Hematopoietic multipotent progenitor cell treated with erythropoietin and hydrocortisone succinate and interleukin-3 and kit ligand, for 8 days (in vitro differentiated cells): ENCODE measurements at places on chromosomes 5 and 9.
A peak's percentile ranks its signal among the peaks of the same experiment; 100 is the strongest.

DNA sequence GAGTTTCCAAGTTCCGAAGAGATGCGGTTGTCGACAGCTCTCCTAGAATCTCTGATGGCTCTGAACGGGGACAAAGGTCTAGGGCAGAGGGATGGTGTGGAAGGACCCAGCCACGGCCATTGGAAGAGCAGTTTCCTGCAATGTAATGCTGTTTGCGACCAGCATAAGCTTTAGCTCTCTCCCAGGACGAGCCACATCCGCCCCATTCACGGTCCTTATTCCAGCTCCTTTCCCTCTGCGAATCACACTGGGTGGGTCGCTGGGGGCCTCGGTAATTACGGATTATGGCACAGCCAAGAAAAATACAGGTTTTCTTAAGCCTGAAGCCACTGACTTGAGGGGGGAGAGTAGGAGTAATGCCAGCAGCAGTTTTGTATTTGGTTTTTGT, 22.7 kb downstream of the ANXA2R start:
- peak; percentile 54 for DNase-seq

DNA sequence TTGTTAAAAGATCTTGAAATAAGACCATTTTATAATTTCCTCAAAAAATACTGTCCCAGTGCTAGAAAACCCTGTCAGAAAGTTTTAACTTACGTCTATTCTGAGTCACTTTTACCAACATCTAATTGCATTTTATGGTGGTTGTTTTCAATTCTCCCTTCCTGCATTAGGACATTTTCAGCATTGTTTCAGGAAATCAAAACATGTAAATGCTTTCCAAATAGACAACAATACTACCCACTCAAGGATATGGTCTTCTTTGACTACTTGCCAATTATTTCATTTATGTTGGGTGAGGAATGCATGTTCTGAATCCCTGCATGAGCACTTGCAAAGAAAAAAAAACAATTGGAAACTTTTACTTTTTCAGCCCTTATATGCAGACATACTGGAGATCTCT, 284.6 kb upstream of the PDE4D start:
- DNase-seq, result no peak

GRCh38 chr5:124302533-124302932, 443.9 kb downstream of the ZNF608 start:
- no peak for DNase-seq

DNA sequence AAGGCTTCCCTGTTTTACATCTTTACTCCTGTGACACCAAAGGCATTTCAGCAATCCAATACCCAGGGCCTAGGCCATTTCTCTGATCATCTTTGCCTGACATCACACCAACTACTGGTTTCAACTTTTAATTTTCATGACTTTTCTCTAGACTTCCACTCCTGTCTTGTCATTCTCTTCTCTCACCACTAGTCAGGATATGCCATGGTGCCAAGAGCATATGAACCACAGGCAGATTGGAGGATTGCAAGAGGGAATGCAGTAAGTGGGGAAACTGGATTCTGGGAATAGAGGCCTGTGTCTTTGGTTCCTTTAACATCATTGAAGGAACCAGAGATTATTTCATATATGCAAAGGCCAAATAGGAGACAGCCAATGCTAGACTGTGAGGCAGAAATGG, 69.3 kb downstream of the ANKRD31 start:
- DNase-seq, result peak; percentile 13

DNA sequence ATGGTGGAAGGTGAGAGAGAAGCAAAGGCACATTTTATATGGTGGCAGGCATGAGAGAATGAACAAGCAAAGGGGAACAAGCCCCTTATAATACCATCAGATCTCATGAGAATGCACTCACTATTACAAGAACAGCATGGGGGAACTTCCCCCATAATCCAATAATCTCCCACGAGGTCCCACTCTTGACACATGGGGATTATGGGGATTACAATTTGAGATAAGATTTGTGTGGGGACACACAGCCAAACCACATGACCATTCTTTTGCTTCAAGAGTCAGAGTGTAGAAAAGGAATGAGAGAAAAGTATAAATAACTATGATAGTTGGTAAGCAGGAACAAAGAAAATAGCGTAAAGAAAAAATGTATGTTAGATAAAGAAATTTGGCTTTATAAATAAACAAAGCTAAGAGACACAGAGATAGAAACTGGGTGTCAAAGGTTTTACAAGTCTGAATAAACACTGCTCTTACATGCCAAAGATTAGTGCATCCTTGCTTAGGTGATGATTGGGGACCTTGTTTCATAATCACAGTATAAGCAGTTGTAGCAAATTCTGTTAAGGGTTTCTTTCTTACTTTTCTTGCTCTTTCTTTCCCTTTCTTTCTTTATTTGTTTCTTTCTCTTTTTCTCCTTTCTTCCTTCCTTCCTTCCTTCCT, 91.9 kb upstream of the PAPPA start:
- DNase-seq, result no peak

- no peak for DNase-seq
These were observed 71.1 kb upstream of the LRRTM2 start for GRCh38 chr5:138946241-138946623.

DNA sequence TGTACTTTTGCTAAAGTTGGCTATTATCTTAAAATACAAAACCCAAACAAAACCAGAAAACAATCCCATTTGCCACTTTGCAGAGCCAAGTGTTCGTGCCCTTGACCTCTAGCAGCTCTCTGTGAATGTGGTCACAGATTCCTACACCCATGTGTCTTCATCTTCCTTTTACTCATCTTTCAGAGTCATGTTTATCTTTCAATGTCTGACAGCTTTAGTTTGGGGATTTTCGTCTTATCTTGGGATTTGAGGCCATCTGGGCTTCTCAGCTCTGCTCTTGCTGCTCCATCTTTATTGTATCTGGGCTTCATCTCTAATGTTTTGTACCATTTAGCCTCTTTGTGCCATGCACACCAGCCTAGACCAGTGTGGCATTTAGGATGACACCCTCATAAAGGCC, 81.0 kb downstream of the DAPK1 start:
- DNase-seq, result peak; percentile 30

- no peak for DNase-seq
These were observed 184.2 kb upstream of the TMEM161B start for GRCh38 chr5:88452820-88453219.

GRCh38 chr5:60487885-60488442, 212.0 kb downstream of the DEPDC1B start:
- DNase-seq, result no peak

- no peak for DNase-seq
These were observed 60.7 kb downstream of the PARP8 start for GRCh38 chr5:50727149-50727496.

DNA sequence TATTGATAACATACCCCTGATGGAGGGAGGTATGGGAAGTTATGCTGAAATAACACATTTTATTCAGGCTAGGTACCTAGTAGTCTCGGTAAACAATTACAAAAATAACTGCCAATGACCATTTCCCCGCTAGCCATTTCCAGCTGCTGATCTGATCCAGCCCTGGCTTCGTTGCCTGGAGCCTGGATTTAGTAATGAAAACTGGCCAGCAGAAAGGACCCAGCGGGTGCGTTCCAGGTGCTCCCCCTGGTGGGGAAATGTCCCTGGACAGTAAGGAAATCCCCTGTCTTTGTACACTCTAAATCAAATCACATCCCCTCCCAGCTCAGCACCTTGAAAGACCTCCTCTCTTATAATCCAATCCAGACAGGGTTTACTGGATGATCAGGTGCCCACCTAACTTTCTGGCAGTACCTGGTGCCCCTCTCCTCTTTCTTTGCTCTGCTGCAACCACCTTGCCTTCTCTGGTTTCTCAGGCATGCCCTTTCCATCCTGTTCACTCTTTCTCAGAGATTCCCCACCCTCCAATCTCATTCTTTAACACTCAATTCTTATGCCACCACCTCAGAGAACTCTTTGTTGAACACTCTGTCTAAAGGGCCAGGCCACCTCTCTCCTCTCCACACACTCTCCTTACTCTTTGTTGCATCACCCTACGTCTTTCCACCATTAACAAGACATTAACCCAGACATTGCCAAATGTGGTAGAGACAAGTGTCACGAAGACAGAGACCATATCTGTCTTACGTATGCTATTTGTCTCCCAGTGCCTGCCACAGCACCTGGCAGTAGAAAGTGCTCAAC, 50.1 kb upstream of the SMAD5 start:
- peak; percentile 32 for DNase-seq

GRCh38 chr9:72205513-72205912, 56.3 kb downstream of the GDA start:
- no peak for DNase-seq

- no peak for DNase-seq
These were observed 384.7 kb upstream of the ZNF462 start for GRCh38 chr9:106478312-106478711.

GRCh38 chr9:133876836-133877235, 115.3 kb downstream of the VAV2 start:
- no peak for DNase-seq

GRCh38 chr5:177370488-177371119, 12.9 kb downstream of the RGS14 start:
- peak; percentile 86 for DNase-seq

GRCh38 chr5:178540526-178540925, 49.7 kb downstream of the COL23A1 start:
- DNase-seq, result no peak

DNA sequence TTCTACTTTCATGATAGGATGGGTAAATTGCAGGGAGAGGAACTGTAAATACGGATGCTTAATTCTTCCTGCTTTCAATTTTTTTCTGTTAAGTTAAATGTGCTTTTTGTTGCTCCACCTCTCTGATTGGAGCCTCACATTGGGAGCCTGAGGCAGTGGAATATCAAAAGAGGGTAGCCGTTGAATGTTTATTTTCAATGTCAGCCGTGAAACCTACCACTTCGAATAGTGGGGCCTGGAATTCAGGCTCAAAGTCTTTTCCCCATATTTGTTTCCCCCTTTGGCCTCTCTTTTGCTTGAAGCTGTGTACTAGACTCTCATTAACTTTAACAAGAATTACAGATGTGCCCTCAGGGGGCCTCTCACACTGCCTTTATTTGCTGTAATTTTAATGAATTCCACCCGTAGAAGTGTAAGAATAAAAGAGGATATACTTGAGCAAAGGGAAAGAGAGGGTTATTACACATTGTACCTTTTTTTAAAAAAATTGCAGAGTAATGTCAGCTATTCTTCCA, 29.0 kb downstream of the PSAT1 start:
- DNase-seq, result no peak

- no peak for DNase-seq
These were observed 57.8 kb downstream of the AUH start for GRCh38 chr9:91303741-91304415.

DNA sequence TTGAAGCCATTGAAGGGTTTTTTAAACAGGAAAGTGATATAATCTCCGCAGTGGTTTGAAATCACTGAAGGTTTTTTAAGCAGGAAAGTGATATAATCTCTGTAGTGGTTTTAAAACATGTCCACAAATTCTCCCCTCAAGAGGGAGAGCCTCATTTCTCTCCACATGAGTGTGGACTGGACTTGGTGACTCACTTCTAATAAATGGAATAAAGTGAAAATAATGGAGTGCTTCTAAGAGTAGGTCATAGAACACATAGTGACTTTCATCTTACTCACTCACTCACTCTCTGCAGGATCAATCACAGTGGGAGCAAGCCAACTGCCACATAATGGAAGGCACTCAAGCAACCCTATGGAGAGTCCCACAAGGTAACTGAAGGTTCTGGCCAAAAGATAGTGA, 12.0 kb downstream of the CTNNAL1 start:
- no peak for DNase-seq

- DNase-seq, result no peak
These were observed 476.8 kb downstream of the LRRC70 start for GRCh38 chr5:63055421-63055820.

GRCh38 chr5:54093861-54094260, 216.5 kb downstream of the ARL15 start:
- DNase-seq, result no peak

- no peak for DNase-seq
These were observed 41.6 kb downstream of the TARS1 start for GRCh38 chr5:33482335-33482734.

- no peak for DNase-seq
These were observed 25.1 kb downstream of the QRFP start for GRCh38 chr9:130871395-130872062.

DNA sequence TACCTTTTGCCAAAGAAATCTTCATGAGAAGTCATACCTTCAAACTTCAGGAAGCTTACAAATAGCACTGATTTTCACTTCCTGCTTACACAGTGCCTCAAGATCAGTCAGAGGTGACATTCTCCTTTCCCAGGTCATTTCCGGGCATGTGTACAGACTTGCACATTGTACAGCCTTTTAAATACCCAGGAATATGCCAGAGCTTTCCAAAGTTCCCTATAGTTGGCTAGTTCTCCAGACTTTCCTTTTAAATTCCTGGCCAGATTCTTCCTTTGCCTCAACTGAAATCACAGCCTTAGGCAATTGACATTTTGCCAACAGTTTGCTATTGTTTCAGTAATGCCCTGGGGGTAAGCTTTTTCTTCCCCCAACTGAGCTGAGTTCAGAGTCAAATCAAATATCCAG, 47.2 kb downstream of the RFX3 start:
- no peak for DNase-seq

DNA sequence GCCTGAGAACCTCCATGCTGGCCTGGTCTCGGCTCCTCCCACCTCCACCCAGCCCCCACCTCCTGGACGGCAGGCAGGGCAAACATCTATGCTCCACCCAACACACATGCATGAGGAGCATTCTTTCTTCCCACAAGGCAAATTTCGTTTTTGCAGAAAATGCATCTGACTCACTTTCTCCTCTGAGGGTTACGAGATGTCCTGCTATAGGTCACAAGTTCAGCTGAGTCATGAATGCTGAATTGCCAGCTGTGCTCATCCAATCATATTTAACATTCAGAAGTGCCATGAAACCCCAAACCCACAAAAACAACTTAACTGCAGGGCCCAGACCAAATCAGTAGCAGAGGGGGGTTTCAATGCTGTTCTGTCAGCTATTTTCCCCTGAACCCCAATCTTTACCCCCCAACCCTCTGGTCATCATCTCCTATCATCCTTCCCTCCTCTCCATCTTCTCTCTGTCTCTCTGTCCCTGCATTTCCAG, 39.0 kb upstream of the OSMR start:
- DNase-seq, result no peak

- no peak for DNase-seq
These were observed 8.0 kb downstream of the SRFBP1 start for GRCh38 chr5:121969660-121970295.
